ENCODE measurements at places on chromosomes 6 and 20.

DNA sequence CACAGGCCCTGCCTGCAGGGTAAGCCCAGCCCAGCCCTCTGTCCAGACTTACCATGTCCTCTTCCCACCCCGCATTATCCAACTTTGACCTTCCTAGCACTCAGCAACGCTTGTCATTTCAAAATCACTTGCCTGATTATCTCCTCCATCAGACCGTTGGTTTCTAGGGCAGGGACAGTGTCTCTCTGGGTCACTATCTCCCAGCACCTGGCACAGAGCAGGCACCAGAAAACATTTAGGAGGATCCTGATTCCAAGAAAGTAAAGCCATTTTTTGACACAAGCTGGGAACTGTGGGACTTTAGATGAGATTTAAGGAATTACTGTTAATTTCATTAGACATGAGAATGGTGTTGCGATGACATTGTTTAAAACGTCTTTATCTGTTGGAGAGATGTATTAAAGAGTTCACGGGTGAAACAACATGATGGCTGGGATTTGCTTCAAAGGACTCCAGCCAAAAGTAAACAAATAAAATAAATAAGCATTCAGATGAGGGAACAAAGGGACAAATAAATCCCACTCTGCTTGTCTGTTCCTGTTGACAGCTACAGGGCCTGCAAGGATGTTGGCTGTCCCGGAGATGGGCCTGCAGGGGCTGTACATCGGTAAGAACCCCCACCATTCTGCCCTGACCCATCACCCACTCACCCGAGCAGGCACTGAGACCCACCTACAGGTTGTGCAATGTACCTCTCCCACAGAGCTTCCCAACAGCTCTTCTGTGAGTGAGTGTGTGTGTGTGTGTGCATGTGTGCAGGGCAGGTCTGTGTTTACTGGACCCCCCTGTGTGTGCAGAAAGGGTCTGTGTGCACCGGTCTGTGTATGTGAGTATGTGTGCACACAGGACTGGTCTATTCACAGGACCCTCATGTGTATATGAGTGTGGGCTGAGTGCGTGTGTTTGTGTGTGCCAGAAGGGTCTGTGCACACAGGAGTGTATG lies 5.9 kb downstream of the HSPA12B start:
- no peak for DNase-seq

DNA sequence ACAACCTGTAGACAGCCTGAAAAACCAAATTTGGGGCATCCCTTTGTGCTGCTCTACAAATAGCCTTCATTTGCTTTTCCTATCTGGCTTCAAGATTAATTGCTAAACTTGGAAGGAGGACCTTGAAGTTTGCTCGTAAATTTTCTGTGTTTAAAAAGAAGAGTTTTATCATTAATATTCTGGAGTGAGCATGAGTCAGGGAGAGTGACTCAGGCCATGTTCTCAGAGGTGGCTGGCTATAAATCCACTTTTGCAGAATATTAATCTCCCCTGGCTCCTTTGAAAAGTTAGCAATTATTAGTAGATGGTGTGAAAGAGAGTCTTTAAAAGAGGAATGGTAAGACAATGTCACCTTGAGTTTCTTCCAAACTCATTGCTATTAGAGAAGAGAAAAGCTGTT lies 91.0 kb downstream of the ANKEF1 start:
- DNase-seq, result no peak

DNA sequence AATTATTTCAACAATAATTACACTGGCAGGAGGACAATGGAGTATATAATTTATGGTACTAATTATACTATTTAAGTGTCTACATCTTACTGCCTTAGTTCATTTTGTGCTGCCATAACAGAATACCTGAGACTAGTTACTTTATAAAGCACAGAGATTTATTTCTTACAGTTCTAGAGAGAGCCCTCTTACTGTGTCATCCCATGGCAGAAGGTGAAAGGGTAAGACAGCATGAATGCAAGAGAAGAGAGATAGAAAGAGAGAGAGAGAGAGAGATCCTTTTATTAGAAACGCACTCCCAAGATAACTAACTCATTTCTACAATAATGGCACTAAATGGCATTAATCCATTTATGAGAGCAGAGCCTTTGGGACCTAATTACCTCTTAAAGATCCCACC lies 314.7 kb downstream of the EPM2A start:
- DNase-seq, result no peak

- DNase-seq, result no peak
These were observed 1.4 kb upstream of the CLPSL2 start for GRCh38 chr6:35775031-35775430.

GRCh38 chr20:50129662-50130355 lies 16.9 kb upstream of the UBE2V1 start:
- DNase-seq, result no peak

- no peak for DNase-seq
These were observed 132.7 kb upstream of the IFNGR1 start for GRCh38 chr6:137351890-137352289.

GRCh38 chr6:71294121-71294523 lies 5.5 kb downstream of the OGFRL1 start:
- DNase-seq, result no peak

DNA sequence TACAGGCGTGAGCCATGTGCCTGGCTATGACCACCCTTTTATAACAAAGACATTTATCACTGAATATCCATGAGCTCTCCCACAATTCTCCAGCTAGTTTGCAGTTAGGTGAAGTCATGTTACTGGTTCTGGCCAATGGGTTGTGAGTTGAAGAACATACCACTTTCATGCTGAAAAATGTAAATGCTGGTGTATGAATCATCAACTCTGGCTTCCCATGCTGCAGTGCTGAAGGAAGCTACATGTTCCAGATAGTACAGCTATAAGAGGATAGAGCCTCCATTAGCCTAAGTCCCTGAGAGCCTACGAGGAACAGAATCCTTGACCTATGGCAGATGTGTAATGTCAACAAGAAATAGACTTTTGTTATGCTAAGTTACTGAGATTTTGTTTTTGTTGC lies 180.4 kb downstream of the BTBD9 start:
- no peak for DNase-seq
